ENCODE measurements at places on chromosomes 7 and 10.
A peak's percentile ranks its signal among the peaks of the same experiment; 100 is the strongest.

- peak; percentile 22 for DNase-seq
Observed at GRCh38 chr10:96834120-96834519, 2.0 kb downstream of the LCOR start.

- no peak for DNase-seq
Observed at GRCh38 chr7:116665332-116665996, 6.5 kb upstream of the MET start.

- no peak for DNase-seq
Observed at GRCh38 chr7:153034791-153035190, 275.2 kb downstream of the ACTR3B start.

DNA sequence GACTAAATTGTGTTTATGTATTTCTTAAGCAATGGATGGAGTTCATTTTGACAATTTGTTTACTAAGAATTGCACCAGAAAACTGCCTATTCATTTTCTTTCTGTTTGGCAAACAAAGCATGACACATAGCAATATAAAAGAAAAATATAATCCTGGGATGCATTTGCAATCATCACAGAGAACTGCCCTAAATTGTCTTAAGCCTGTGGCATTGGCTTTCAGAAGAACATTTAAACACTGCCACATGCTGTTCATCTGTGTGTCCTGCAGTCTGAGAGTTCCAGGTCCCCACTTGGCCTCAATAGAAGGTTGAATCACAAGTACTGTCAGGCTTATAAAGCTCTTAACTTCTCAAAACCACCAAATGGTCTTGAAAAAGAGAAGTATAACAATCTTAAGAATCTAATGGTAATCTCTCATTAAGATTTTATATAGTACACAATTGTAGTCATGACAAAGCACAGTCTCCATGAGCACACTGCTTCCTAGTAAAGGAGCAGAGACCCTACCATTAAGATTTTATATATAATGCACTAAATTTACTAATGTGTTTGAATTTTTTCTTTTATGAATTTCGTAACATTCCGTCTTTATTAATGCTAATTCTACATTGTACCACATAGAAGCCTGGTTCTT is 29.9 kb downstream of the RNLS start:
- DNase-seq, result peak; percentile 73

DNA sequence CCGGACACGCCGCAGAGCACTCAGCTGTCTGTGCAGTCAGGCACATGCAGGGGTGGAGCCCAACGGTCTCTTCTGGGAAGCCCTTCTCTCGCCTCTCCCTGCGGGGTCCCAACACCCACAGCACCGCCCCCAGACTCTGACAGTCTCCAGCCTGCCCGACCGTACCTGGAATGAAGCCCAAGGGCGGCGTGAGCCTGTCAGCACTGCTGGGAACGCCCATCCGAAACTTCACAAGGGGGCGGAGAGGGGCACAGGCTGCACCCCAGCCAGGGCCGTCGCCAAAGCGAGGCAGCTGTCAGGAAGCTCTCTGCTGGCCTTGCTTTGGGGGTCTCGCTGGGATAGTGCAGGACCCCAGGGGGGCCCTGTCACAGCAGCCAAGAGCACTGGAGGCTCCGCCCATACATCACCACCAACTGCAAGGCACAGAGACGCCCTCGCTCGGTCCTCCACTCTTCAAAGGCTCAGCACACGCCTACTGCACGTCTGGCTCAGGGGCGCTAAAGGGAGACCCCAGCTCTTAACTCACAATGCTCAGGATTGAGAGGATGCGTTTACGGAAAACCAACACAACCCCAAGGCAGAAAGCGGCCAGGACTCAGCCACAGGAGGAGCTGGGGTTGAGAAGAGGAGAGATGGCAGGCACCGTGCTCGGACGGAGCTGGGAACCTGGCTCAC is 30.9 kb downstream of the MAD1L1 start:
- DNase-seq, result no peak

DNA sequence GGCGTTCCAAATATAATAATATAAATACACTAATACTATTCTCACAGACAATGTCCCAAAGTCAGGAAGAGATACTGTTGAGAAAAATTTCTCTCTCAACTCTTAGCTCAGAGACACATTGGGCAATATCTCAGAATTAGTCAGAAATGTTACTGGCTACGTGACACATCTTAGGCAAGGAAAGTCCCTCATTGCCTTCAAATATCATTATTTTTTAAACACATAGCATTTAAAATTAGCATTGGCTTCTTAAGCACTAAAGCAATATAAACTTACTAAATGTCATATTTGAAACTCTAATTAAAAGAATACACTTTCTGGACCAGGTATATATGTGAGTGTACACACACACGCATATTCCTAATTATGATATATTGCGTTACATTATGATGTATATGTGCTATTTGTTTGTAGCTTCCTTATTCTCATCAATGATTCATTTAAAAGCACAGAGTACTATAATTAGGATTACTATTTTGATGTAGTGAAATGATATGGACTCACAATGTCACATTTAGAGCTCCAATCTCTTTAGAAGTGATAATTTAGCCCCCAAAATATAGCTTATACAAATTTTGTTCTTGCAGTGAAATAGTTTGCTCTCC is 255.8 kb downstream of the TWIST1 start:
- DNase-seq, result peak; percentile 63

DNA sequence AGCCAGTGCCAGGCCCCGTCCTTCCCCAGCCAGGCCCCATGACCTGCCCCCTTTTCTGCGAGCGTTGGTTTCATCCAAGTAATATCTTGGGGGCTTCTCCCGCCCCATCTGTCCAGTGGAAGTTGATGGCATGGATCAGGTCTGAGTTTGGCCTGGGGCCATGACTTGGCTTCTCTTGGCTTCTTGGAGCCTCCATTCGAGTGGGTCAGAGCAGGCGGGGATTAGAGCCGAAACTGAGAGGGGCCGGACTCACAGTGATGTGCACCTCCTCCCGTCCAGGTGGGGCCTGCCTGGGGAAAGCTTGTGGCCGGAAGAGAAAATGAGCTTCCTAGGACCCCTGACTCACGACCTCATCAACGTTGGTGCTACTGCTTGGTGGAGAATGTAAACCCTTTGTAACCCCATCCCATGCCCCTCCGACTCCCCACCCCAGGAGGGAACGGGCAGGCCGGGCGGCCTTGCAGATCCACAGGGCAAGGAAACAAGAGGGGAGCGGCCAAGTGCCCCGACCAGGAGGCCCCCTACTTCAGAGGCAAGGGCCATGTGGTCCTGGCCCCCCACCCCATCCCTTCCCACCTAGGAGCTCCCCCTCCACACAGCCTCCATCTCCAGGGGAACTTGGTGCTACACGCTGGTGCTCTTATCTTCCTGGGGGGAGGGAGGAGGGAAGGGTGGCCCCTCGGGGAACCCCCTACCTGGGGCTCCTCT is 15.1 kb upstream of the LIMK1 start:
- no peak for DNase-seq

DNA sequence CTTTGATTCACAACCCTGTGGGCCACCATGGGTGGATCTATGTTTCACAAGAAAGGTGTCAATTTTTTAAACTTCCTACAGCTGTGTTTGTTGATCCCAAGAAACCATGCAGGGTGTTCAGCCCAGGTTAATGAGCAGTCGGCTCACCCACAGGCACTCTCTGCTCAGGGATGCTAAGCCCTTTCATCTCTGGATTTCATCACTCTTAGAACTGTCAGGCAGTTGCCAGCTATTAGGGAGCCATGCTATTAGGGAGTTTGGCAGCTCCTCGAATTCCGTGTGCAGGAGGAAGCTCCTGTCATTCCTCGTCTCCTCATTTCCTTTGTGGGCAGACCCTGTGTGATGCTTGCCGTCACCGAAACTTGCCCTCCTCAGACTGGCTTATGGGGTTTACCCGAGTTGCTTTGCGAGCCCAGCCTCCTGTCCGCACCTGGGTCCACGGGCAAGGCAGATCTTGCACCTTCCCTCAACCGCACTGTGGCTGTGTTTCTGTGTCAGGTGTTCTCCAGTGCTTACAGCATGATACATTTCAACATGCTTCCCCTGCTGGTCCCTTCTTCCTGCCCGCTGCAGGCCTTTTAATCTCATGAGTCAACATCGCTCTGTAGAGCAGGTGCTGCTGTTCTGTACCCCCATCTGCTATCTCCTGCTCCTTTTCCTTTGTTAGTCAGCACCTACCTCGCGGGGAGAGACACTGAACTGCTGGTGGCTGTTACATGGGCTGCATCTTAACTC is 509.8 kb downstream of the SUGCT start:
- no peak for DNase-seq

GRCh38 chr10:73217628-73218027 is 29.4 kb downstream of the DNAJC9 start:
- DNase-seq, result no peak

DNA sequence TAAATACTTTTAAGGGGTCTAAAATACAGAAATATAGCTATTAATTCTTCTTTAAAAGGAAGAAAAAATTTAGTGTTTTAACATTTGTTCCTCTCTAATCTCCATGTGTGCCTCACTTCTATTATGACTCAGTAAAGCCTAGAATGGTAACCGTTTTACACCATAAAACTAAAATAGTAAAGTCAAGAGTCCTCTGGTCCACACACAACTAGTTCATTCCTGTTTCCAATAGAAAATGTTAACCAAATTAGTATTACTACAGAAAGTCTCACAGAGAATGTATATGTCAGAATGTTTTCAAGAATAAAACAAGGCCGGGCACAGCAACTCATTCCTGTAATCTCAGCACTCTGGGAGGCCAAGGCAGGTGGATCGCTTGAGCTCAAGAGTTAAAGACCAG is 55.8 kb downstream of the CNOT4 start:
- no peak for DNase-seq

DNA sequence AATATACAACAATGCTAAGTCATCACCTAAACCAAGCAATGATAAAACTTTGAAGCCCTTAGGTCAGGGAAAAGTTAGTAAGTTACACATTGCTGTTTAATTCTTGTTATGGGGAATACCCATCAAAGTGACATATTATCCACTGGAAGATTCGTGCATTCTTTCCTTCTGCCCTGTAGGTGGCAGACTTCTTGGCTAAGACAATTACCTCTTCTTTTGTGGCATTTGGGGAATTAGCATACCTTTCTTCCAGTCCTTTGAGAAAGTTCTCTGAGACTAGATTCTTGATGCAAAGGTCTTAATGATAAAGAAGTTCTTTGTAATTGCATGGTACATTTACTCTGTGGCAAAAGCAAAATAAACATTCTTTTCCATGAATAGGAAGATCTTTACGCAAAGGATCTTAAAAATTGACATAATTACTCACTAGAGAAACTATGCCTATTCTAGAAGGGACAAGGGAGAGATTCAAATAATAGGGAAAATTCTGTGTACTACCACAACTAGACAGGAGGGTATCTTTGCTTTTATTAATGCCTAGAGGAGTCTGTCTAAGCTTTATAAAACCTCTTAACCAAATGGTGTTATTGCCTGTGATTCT is 395.9 kb downstream of the GRM8 start:
- no peak for DNase-seq

DNA sequence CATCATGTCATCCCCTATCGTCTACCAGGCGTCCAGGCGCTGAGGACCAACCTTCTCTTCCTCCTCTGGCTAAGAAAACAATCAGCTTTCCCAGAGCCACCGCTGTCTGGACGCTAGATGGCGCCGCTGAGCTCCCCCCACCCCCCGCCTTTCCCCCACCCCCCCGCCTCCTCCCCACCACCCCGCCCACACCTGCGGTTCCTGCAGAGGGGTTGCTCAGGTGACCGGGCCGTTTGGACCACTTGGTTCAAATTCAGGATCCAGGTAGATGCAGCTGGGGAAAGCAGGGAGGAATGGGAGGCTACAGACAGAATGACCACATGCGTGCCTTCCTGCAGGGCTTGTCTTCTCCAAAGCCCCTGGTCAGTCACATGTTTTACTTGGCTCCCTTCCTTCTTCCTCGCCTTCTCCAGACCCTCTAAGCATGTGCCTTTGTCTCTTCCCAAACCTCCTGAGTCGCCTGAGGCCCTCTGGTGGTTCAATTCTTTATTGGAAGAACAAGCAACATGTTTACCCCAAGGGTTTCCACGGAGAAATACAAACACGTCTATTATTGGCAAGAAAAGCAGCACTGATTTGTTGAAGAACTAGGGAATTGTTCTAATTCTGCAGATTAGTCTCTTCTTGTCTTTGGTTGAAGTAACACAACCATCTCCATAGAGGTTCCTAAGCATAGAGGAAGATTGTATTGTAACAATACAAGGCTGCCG is 24.7 kb downstream of the AOC1 start:
- peak; percentile 65 for DNase-seq

DNA sequence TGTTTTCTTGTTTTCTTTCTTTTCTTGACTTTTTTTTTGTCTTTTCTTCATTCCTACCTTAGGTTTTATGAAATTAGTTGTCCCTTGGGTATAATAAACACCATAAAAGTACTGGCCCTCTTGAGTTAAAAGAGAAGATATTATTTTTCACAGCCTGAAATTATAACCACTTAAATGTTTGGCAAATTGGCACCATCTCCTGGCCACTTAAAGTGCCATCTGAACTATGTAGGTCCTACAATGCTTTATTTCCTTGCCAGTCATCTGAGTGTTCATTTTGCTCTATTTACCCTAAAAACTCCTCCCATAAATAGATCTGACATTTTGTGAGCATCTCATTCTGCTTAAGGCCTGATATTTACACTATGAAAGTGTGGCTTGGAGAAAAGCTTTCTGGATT is 98.9 kb upstream of the PRKCQ start:
- no peak for DNase-seq

DNA sequence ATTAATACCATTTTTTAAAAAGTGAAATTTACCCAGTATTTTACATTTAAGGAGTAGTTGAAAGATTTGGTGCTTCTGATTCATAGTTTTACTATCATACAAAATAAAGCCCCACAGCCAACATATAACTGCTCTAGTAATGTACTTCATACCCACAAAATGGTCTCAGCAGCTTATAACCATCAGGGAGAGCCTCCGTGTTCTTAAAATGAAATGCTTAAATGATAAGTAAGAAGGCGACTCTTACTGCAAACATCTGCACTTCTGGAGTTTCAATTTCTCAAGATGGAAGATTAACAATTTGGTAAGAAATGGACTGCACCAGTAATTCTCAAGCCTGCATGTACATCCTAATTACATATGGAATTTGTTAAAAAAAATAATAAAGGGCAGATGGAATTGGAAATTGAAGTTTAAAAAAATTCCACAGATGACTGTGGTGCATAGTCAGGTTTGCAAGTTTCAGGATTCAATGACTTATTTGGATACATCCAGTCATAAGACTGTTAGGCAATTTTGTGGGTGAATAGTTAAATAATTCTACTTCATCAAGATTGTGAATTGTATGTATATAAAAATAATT is 461.0 kb downstream of the KIF20B start:
- peak; percentile 96 for DNase-seq

GRCh38 chr7:31782411-31782991 is 95.5 kb downstream of the PPP1R17 start:
- DNase-seq, result peak; percentile 83

DNA sequence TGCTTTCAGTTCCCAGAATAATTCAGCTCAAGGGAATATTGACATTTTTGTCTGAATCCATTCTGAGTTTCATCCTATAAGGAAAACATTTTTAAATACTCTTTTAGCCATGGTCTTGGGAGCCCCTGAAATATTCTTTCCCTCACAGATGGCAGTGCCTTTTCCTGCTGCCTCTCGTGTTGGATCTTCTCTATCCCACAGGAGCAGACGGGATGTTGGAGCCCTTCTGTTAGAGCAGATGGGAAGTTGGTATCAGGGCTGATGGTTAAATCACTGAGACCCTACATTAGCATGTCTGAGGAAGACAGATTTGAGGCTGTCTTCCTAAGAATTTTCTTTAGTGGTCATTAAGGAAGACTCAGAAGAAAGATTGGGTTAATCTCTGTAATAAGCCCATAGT is 737.8 kb downstream of the LRMDA start:
- no peak for DNase-seq

All from fibroblast of skin of right biceps (primary cell).